AG09309 (cell line): ENCODE measurements at places on chromosomes 5 and 9.

DNA sequence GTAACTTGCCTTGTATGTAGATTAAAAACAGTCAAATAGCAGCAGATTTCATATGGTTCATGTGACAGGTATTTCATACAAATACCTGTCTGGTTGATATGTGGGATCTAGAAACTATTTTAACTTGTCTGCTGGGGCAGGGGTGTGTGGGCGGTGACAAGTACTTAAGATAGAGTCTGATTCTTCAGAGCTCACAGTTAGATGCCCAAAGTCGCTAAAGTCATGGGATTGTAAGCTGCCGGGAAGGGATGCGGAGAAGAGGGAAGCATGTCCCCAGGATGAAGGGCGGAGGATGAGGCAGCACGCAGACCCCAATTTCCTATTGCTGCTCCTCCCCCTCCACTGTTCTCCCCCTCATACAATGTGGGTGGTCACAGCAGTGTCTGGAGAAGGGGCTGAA, 13.3 kb downstream of the ANXA6 start:
- DNase-seq = no peak

DNA sequence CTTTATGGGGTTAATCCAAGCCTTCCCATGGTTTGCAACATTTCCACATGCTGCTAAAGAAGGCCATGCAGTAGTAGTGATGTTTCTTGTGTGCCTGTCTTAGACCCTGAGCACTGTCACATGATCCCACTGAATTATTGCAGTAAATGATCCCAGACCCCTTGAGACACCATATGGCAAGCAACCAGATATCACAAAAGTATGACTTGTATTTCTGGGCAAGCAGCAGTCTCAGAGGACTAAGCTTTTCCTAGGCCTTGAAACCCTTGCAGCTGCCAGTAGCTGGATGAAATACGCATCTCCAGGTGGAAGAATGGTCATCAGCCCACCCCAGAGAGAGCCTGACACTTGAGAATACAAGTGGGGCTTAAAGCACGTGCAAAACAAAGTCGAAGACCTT, 41.8 kb downstream of the CDO1 start:
- no peak for DNase-seq

DNA sequence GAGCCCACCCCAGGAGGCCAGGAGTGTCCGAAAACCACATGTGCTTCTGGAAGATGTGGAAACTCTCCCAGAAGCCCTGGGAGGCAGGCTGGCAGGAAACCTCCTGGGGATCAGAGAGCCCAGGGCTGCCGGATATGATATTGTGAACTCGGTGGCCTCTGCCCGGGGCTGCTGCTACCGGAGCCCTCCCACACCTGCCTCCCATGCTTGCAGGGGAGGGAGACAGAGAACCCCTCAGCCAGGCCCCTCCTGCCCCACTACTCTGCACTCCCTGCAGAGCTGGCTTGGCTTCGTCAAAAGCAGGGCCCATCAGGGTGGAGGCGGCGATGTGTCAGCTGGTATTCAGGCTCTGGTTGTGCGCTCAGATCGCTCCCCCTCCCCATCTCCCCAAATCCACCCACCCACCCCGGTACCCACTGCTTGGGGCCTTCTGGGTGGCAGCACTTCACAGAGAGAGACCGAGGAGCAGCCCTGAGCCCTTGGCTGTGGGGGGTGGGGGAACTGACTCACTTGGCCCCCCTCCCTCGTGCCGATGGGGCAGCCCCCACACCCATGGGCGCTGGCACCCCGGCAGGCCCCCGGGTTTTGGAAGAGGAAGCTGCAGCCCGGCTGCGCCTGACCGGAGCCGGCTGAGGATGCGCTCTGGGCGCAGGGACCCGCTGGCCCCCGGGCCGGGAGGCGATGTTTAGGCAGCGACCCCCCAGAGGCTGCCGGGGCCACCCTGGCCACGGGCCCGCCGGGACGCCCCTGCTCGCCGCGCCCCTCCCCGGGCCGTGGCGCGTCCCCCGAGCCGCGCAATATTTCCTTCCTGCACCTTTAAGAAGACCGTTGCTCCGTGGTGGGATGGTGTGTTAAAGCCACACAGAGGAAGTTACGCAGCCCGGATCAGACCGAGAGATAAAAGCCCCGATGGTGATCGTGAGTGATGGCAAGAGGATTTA, 786 bp upstream of the NTNG2 start:
- peak; percentile 29 for DNase-seq

DNA sequence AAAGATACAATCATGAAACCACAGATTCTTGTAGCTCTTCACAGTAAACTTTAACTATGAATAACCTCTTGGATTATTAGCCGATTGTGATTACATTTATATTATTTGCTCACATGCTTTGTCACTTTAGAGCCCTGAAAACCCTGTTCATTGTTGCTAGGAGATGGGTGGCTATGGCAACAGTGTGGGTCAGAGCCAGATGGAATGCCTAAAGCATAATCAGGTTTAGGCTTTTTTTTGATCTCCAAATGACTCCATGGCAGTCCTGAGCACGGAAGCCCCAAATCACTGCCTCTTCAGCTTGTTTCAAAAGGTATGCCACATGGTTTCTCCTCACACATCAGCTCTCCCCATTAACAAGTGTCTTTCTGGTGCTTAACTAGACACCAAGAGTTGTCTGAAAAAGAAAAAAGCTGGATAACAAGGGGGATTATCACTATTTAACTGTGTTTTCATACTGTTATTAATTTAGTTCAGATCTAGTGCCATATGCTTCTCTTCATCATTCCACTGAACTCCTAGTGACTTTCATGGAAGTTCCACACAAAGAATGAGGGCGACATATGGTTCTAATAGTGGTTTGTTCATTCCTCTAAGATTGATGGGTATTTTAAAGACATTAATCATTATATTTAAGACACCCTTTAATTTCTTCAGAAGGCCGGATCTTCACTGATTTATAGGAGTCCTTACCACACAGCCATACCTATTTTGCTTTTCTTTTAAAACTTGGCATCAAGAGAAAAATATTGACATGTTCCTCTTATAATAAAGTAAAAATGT, 88.8 kb upstream of the PAM start:
- peak; percentile 23 for DNase-seq

DNA sequence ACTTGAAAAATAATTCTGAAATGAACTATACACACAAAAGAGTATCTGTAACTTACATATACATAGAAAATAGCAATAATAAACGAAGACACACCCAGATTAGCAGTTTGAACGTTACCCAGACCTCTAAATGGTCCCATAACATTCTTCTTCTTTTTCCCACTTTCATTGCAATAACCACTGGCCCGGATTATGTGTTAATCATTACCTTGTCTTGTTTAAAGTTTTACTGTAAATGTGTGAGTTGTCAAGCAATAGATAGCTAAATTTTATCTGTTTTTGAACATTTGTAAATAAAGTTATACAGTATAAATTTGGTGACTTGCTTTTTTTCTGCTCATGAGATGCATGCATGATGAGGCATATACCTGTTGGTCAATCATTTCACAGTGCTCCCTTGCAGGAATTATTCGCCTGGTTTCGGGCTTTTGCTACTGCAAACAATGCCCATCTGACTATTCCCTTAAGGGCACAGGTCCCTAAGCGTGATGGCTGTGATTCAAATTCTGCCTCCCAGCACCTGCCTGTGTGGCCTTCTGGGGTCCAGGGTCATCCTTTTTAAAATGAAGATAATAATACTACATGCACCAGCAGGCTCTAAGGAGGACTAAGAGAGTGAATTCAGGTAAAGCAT, 66.1 kb downstream of the GADD45G start:
- DNase-seq = no peak

DNA sequence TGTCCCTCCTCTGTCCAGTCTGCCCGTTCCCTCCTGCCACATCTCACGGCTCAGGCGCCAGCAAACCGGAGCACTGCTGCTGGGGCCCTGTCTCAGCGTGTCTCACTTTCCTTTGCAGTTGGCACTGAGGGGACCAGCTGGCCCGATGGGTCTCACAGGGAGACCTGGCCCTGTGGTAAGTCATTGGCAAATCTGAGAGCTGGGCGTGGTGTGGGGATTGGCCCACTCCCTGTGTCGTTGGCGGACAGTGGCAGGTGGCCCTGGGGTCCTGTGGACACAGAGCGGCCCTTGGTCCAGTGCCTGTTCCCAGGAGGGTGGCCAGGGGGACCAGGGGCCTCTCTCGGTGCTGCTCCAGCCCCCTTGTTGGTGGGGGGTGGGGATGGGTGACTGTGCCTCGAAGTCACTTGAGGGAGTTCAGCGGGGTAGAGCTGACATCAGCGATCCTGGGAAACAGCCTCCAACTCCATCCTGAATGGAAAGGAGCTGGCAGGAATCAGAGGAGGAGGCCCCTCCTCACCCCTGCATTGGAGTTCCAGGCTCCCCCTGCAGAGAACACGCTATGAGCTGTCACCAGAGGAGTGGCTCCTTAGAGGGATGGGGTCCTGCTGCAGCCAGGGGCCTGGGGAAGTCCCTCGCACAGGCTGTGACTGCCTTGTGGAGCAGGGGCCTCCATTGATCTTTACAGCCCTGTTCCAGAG, 111.0 kb downstream of the COL5A1 start:
- no peak for DNase-seq

DNA sequence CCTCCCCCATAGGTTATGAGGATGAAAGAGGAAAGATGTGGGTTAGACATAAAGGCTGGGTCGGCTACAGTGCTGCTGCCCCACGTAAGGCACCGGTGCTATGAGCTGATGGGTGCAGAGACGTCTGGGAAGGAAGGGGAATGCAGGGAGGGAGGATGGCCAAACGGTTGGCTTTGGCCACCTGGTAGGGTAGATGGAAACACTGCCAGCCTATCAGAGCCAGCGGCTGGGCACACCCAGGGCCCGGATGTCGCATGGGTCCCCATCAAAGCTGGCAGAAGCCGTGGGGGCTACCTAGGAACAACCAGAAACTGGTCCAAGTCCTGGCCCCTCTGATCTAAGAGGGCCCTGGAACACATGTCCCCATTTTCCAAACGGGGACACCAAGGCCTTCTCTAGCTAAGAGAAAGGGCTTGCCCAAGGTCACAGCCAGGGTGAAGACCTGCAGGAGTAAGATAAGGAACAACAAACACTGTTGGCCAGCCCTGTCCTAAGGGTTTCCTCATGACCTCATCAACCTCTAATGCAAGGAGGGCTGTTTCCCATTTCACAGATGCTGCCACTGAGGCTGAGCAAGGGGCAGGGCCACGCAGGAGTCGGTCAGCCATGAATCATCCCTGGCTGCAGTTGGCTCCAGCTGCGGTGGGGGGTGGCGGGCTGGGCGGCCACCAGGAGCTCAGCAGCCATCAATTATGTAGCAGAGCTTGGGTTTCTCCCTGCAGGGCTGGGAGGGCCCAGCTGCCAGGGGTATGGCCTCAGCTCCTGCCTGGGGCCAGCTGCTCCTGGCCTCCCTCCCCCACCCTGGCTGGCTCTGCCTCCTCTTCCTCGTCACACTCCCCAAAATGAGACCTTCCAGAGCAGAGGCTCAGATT, 4.9 kb downstream of the SH3GLB2 start:
- DNase-seq = peak; percentile 39

GRCh38 chr5:164578911-164579310, 1073.5 kb downstream of the MAT2B start:
- DNase-seq = no peak

- no peak for DNase-seq
Measured at GRCh38 chr5:156093024-156093423, 233.9 kb upstream of the SGCD start.

DNA sequence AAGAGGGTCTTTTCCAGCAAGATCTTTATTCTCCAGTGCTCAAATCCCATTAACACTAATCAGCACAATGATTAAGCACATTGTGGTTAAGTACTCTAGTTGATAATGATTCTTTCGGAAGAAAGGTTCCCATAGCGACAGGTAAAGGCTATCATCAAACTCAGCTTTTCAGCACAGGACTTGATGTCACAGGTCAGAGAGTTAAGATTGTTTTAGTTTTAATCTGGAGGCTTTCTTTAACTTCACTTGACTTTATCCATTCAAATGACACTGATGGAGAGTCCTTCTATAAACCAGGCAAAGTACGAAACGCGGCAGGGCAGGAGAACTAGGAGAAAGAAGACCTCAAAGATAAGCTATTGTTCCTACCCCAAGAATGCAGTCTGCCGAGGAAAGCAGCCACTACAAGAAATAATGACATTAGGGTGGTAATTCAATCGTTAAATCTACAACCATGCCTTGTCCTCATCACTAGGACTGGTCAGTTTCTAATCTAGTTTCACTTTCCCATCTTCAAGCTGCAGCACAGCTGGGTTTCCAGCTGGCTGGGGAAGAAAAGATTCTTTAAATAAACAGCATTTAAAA, 4.6 kb downstream of the NRG2 start:
- DNase-seq = no peak

DNA sequence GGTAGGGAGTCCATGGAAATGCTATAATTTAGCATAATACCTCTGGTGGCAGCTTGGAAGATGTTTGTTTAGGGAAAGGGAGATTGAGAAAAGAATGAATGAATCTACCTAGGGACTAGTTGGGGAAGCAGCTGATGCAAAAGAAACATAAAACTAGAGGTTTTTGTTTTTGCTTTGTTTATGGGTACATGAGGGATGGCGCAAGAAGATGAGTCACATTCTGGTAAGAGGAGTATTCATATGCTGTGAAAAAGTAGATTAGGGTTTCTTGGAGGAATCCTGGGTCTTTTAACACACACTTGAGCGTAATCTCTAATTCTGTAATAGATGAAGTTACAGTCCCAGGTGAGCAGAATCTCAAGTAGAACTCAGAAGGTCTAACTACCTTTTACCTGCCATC, 17.1 kb downstream of the C9orf43 start:
- no peak for DNase-seq

DNA sequence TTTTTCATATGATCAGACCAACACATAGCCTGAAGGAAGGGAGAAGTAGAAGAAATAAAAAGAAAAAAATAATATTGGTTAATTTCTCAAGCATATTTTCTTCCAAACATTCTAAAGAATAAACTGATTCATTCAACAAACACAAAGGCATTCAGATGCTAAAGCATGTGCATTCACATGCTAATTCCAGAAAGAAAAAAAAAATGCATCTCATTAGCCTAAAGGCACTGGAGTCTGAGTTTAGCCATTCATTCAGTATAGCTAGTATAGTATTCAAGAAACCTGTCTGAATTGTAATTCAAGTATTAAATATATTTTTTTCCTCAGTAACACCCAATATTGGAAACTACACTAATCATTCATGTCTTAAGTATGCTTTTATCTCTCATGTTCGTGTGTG, 61.0 kb upstream of the FER start:
- DNase-seq = no peak

GRCh38 chr9:136419092-136419420, 8.6 kb downstream of the PMPCA start:
- no peak for DNase-seq

GRCh38 chr9:93112116-93112863, 16.3 kb downstream of the CARD19 start:
- DNase-seq = no peak

DNA sequence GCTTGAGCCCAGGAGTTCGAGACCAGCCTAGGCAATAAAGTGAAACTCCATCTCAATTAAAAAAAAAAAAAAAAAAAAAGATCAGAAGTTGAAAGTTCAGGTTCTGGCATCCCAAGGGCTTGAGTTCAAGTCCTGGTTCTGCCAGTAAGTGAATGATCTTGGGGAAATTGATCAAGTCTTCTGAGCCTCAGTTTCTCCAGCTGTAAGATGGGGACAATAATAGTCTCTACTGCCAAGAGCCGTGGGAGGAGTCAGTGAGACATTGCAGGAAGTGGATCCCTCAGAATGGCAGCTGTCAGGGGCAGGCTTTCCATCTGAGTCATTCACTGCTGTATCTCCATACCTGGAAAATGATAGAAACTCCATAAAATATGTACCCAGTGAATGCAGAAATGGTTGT, 37.8 kb upstream of the FUBP3 start:
- no peak for DNase-seq
